ENCODE measurements at places on chromosomes 13 and 19.
A peak's percentile ranks its signal among the peaks of the same experiment; 100 is the strongest.

DNA sequence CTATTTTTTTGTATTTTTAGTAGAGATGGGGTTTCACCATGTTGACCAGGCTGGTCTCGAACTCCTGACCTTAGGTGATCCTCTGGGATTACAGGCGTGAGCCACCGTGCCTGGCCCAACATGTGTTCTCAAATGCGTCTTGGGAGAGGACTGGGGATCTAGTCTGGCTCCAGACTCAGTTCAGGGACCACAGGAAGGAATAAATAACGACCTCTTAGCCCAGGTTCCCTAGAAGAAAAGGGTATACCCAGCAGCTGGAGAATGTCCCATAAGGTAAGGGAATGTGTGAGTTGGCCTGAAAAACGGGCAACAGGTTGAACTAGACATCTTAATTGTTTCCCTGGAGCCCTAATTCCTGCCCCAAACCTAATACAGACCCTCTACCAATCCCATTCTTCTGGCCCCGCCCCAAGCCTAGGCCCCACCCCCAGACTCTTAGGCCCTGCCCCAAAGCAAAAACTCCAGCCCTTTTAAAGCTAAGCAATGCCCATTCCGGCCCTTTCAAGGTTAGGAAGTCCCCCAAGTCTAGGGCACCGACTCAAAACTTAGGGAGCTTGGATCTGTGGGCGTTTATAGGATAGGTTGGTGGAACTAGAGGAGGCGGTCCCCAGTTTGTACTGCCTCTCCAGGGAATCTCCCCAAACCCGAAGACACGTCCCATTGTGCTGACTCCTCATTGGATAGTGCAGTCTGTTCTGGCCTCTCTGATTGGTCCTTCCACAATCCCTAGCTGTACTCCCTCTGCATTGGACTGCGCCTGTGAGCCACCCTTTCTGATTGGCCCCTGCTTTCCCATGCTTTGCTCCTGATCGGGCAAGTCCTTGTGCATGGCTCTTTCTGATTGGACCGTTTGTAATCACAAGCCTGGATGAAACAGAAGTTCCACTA is 5.4 kb upstream of the LRFN1 start:
- no peak for DNase-seq

DNA sequence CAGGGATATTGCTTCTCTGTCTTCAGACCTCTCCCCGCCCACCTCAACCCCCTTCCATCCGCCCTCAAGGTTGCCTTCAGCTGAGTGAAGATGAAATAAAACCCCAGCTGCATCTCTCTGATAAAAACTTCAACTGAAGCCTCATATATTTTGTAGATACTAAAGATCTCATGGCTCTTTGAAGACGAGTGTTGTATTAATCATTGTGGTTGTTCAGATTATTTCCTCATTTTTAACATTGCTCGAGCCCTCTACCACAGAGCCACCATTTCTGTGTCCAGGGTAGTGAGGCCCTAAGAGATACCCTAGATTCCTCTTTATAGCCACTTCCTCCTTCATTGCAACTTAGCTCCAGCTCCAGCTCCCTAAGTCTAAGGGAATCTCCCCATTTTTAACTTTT is 312.8 kb upstream of the ZNF507 start:
- no peak for DNase-seq

GRCh38 chr13:95552539-95553441 is at the start of gene CLDN10:
Gene CLDN10 (plus strand): TSS chr13:95552720. CDS start chr13:95552754, 34 bp downstream.
- no peak for DNase-seq

DNA sequence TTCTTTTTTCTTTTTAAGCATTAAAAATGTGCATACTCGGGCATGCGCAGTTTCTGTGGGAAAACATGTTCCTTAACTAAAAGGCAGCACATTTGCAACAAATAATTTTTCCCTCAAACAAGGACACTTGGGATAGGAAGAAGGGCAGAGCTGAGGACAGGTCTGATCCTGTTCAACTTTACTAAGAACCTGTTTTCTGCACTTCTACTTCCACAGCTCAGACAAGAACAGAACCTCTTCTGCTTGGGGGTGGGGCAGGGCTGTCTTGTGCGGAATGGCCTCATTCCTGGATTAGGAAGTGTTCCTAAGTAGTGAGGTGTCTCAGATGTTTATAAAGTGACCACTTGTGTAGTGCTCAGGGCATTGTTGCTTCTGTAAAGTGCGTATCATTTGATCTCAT is 18.3 kb downstream of the SAFB start:
- DNase-seq: no peak

GRCh38 chr13:75050419-75051046 is 431.4 kb downstream of the TBC1D4 start:
- no peak for DNase-seq

DNA sequence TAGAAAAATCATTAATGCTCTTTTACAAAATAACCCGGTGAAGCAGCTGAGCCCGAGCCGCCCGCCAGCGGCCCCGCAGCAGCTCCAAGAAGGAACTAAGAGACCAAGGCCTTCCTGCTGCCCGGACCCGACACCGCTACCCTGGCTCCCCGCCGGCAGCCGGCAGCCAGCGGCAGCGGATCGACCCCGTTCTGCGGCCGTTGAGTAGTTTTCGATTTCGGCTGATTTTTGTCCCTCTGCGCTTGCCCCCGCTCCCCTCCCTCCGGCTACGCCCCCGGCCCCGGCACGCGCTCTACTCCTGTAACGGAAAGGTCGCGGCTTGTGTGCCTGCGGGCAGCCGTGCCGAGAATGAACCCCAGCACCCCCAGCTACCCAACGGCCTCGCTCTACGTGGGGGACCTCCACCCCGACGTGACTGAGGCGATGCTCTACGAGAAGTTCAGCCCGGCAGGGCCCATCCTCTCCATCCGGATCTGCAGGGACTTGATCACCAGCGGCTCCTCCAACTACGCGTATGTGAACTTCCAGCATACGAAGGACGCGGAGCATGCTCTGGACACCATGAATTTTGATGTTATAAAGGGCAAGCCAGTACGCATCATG is at the start of gene PABPC3:
PABPC3 (plus strand) TSS at position 286 of the 603 bp plus-strand sequence; CDS start at position 349, 63 bp downstream.
- DNase-seq: no peak

- DNase-seq: no peak
These were observed 145.5 kb upstream of the SPRY2 start for GRCh38 chr13:80486402-80486801.

DNA sequence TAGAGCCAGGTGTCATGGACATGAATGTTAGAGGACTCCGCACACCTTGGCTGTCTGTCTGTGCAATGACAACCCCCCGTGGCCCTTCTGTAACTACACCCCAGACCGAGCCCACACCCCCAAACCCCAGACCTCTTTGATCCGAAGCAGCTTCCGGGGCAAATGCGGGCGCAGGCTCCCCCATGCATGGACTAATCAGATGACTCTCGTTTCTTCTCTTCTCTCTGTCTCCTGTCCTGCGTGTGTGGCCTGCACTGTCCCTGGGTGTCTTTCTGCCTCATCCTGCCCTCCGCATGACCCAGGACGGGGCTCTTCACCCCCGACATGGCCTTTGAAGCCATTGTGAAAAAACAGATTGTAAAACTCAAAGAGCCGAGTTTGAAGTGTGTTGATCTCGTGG is 38.9 kb downstream of the TMED1 start:
- DNase-seq: no peak

GRCh38 chr19:18202778-18203407 is 949 bp downstream of the RAB3A start:
- DNase-seq: no peak

- DNase-seq: no peak
These were observed 12.2 kb downstream of the LAIR1 start for GRCh38 chr19:54352546-54352945.

DNA sequence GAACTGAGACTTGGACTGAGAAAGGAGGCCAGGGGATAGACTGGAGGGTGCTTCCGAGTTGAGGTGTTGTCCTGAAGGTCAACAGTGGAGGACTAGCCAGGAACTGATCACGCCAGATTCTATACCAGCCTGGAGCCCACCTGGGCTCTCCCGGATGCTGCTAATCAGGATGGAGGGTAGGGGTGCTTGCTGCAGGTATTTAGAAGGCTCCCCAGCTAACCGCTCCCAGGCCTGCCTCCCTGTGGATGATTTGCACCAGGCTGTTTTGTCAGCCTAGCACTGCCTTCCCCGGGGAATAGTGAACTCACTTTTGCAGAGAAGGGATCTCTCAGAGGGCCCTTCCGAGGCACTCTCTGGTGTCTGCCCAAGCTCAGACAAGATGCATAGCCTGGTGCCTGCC is 60.5 kb upstream of the KCTD15 start:
- DNase-seq: no peak

DNA sequence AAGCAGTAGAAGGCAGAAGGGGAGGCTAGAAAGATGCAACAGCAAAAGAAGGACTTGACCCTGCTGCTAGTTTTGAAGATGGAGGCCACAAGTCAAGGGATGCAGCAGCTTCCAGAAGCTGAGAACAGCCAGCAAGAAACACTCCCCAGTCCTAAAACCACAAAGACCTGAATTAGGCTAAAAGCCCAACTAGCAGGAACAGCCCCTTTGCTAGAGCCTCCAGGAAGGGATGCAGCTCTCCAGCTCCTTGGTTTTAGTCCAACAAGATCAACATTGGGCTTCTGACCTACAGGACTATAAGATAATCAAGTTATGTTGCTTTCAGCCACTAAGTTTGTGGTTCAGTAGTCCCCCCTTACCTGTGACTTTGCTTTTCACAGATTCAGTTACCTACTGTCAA is 10.5 kb upstream of the LATS2 start:
- no peak for DNase-seq

GRCh38 chr13:34019870-34020269 is 201.9 kb downstream of the RFC3 start:
- DNase-seq: no peak

DNA sequence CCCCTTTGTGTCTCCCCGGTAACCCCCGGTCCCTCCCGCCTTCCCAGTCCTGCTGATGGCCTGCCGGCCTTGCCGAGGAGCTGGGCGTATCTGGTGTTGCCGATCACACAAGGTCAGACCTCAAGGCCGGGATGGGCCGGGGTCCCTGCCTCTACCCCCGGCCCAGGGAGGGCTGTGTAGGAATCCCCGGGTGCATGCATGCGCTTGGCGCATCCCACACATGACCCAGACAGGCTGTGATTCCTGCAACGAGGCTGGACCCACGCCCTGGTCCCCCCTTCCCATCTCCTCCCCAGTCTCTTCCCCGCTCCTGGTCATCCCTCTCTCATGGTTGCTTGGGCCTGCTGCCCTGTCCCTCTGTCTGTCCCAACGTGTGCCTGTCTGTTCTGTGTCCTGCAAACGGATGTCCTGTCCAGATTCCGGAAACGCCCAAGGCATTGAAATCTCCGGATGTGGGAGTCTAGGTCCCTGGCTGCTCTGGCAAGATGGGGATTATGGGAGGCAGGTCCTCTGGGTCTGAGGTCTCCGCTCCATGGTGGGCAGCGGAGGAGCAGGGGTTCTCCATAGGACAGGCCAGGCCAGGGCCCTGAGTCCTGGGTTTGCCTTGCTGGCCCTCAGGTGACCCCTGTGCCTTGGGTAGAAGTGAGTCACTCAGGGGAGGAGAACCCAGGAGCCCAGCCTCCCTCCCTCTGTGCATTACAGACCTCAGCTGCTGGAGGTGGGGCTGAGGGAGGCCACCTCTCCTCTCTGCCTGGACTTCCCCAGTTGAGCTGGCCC is 1.6 kb downstream of the PKN1 start:
- DNase-seq: no peak

- DNase-seq: peak; percentile 96
These were observed 474 bp upstream of the IFT88 start for GRCh38 chr13:20566468-20566897.

GRCh38 chr13:26621731-26622401 is 64.4 kb downstream of the WASF3 start:
- DNase-seq: no peak

DNA sequence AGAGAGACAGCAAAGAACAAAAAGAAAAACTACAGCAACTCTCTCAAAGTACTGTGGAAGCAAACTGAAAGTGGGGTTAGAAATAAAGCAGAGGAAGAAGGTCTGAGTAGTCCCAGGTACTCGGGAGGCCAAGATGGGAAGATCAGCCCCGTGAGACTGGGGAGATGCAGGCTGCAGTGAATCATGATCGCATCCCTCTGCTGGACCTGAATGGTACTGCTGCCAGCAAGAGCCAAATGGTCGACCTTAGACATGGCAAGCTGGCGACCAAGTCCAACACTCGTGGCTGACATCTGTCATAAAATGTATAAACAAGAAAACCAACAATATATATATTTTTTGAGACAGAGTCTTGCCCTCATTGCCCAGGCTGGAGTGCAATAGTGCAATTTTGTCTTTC is 33.7 kb upstream of the ZNF724 start:
- DNase-seq: peak; percentile 7

GRCh38 chr13:38024431-38024830 is 154.9 kb upstream of the TRPC4 start:
- DNase-seq: no peak

DNA sequence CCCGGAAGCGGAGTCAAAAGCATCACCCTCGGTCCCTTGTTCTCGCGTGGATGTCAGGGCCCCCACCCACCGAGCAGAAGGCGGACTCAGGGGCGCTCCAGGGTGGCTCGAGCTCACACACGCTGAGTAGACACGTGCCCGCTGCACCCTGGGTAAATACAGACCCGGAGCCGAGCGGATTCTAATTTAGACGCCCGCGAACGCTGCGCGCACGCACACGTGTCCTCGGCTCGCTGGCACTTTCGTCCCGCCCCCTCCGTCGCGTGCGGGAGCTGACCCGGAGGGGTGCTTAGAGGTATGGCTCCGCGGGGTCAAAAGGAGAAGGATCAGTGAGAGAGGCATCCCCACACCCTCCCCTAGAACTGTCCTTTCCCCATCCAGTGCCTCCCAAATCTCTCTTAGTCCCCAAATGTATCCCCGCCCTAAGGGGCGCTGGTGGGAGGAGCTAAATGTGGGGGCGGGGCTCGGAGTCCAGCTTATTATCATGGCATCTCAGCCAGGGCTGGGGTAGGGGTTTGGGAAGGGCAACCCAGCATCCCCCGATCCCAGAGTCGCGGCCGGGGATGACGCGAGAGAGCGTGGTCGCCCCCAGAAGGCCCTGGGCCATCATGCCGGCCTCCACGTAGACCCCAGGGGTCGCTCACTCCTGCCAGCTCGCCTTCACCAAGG is 451 bp upstream of the ICAM5 start:
- DNase-seq: peak; percentile 39

- no peak for DNase-seq
These were observed 10.3 kb downstream of the TMEM272 start for GRCh38 chr13:51834581-51835171.

- DNase-seq: no peak
These were observed 75.0 kb downstream of the RASA3 start for GRCh38 chr13:114057166-114058050.

DNA sequence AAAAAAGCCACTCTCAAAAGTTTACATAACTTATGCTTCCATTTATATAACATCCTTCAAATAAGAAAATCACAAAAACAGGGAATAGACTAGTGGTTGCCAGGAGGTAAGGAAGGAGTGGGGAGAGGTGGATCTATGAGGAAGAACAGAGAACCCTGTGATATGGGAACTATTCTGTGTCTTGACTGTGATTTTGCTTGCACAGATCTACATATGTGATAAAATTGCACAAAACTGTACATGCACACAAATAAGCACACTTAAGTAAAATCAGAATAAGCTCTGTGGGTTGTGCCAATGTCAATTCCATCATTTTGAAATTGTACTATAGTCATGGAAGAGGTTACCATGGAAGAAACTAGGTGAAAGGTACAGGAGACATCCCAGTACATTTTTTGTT is 121.6 kb upstream of the SGCG start:
- DNase-seq: no peak

Measured in NCI-H748 treated with DMSO at 0.1 percent for 48 hours (cell line).